ENCODE measurements at places on chromosomes 13 and 19.

GRCh38 chr19:54148158-54148557 is 10.6 kb downstream of the CNOT3 start:
- DNase-seq, result no peak

DNA sequence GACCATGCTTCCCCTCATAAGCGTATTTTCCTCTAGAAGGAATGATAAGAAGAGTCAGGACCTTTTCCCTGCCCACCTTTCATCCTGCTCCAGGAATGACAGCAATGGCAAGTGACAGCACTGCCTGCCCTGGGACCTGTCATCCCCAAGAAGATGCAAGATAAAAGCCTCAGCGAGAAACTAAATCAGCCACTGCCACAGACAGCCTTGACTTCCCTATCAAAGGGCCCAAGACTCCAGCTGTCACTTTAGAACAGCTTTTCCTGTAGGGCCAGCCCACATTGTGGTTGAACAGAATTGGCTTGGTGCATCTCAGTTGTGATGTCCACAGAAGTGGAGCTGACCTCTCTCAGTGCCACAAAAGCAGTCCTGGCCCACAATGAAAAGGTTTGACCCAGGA is 1.1 kb downstream of the RAB8A start:
- no peak for DNase-seq

GRCh38 chr13:103066781-103067345 is 646 bp upstream of the SLC10A2 start:
- no peak for DNase-seq

GRCh38 chr19:12611361-12611699 is 610 bp downstream of the ZNF791 start:
- DNase-seq, result no peak

DNA sequence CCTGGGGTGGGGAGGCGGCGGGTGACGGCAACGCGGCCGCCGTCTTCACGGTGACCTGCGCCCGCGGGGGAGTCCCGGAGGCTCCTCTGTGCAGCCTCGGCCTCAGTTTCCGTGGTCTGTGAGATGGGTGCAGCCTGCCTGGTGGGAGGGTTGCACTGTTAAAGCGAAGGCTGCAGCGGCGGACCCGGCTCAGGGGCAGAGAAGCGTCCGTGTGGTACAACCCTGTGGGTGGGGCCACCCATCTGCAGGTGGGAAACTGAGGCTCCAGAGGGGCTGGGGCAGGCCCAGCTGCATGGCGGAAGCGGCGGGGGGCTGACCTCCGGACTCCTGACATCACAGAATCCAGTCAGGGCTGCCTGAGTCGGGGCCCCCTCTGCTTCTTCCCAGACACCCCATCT is 481 bp downstream of the FGF22 start:
- no peak for DNase-seq

DNA sequence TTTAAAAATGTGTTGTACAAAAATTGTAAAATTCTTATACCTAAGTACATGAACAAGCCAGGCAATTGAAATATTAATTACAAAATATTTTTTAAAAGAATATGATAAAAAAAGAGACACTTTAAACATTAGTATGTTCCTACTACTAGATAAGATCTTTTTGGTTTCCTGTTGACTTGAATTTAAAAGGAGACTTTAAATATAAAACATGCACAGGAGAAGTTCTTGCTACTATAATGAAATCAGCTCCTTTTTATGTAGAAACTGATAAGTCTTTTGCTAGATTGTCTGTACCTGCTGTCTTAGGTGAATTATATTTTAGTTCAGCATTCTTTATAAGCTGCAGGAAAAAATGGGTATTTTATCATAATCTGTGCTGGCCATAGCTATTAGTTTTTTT is 140.2 kb downstream of the TNFSF13B start:
- DNase-seq, result no peak

- no peak for DNase-seq
These were observed 22.7 kb downstream of the ELL start for GRCh38 chr19:18499055-18499775.

GRCh38 chr13:93775027-93775426 is 548.4 kb downstream of the GPC6 start:
- no peak for DNase-seq

- DNase-seq, result no peak
These were observed 19.6 kb downstream of the TFDP1 start for GRCh38 chr13:113604186-113604585.

DNA sequence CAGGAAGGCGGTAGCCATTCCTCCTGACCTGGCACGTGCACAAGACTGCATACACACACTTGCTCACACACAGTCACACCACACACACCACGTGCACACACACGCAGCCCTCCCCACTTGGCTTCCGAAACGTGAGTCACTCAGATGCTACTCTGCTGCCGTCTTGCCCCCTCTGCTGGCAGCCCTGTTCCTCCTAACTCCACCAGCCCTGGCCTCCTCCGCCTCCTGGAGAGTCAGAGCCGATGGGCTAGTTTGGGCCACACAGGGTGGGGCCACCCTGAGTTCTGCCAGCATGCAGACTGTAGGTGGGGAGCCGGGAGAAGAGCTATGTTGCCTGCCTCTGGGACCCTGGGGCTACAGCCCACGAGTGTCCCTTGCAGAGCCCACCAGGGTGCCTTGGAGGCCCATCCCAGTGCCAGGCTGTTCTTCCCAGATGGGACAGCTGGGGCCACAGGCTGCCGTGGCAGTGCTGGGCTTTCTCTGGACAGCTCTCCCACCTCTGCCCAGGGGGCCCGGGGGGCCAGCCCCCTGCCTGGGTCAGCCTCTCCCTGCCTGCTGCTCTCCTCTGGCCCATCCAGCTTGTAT is 12.1 kb downstream of the PIN1 start:
- peak; percentile 35 for DNase-seq

GRCh38 chr13:31053896-31054295 is 107.8 kb downstream of the HSPH1 start:
- DNase-seq, result no peak

DNA sequence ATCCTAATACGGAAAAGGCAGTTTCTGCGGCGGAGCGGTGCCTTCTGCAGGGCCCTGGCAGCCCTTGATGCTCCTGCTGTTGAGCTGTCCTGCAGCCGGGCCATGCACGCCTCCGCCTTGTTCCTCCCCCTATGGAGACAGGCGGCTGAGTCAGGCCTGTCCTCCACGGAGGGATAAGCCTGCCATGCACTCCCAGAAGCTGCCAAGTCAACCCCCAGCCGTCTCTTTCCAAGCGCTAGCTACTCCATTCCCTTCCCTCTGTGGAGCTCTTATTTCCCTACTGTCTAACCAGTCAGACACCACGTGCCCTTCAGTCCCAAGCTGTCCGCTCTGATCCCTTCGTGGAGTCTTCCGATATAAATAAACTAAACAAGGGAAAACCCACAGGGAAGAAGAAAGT is 197.0 kb downstream of the COL4A1 start:
- no peak for DNase-seq

DNA sequence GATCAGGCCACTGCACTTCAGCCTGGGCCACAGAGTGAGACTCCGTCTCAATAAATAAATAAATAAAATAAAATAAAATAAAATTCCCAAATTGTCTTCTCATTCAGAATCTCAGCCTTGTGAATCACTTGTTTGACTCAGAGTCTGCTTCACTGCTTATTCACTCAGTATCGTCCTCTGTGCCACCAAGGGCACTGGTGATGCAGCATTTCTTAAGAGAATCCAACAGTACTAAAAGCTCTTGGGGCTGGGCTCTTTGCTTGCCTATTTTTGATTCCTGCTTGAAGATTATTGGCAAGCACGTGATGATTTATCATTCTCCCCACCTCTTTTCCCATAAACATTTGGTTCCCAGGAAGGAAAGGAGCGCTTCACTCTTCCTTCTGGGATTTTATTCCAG is 54.8 kb upstream of the HMGB1 start:
- DNase-seq, result no peak

GRCh38 chr19:10762656-10763055 is 44.8 kb downstream of the DNM2 start:
- no peak for DNase-seq

DNA sequence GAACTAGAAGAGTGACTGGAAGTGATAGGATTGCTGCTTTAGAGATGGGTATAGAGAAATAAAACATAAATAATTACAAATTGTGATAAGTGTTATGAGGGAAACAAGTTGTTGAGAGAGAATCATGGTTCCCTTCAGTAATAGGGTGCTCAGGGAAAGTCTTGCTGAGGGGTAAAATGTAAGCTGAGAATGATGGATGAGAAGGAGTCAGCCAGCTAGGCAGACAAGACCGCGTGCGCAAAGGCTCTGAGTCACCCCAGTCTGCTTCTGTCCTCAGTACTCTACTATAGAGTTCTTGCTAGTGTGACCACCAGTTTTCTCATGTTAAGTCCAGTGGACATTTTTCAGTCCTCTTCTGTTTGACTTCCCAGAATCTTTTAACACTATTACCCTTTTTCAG is 39.5 kb downstream of the PCCA start:
- no peak for DNase-seq

- no peak for DNase-seq
These were observed 286.3 kb downstream of the TBC1D4 start for GRCh38 chr13:75195495-75196146.

GRCh38 chr19:10008184-10008765 is 2.0 kb downstream of the COL5A3 start:
- DNase-seq, result no peak

DNA sequence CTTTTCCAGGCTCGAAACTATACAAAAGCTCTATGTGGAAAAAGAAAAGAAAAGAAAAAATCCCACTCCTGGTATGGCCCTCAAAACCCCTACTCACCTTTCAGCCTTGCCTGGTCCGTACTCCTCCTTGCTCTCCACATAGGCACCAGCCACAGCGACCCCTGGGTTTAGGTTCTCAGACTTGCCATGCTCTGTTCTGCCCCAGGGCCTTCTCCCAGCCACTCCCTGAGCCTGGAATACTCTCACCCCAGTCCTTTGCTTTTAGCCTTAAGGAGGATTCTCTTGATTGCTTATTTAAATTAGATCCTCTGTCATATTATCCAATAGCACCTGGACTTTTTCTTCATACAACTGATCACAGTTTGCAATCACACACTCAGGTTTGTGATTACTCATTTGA is 522.5 kb downstream of the DIAPH3 start:
- DNase-seq, result no peak

DNA sequence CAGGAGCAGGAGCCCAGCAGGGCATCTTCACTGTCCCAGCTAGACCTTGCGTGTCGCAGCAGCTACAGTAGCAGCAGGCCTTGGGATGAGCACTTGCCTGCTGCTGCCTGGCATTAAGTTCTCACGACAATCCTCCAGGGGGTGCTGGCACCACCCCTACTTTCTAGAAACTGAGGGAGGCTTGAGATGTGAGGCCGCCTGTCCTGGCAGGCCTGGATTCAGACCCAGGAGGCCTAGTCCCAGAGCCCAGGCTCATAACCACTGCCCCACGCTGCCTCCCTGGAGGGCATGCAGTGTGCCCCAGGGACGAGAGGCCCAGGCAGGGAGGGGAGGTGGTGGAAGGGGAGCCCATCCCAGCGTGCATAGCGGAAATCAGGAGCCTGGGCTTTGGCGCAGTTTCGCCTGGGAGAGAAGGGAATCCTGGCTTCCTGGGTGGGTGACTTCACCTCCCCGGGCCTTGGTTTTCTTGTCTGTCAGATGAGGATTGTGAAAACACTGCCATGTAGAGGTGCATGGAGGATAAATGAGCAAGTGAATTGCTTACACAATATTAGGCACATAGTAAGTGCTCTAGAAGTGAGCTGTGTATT is 26.1 kb downstream of the PPP5C start:
- DNase-seq, result no peak

DNA sequence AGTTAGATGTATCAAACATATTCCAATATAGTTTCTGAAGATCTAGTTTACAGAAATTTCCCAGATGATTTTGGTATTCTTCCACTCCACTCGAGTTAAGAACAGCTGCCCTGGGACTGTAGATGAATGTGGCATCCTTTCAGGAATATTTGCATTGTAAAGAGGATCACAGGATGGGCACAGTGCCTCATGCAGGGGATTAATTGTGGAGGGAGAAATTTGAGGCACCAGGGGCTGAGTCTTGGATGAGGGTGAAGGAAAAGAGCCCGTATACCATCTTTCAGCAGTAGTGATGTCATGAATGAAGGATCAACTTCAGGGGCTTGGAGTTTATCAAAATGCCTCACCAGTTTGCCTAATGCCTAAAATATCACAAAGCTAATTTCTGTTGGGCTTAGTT is 4.0 kb upstream of the PDS5B start:
- DNase-seq, result no peak

DNA sequence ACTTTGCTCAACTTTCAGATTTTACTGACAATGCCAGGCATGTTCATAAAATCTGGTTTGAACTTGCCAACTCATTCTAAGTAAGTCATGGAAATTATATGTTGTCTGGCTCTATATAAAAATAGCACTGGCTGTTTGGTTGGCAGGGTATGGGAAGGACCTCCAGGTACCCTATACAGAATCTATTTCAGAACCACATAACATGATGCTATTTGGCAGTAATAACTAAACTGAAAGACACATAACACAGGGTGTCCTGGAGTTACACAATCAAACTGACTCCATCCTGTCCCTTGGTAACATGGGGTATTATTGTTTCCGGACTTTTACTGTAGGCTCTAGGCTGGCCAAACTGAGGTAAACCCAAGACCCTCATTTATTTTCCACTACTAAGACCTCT is 248.8 kb downstream of the RGCC start:
- no peak for DNase-seq

All from activated CD4-positive, alpha-beta T cell treated with anti-CD3 and anti-CD28 coated beads for 24 hours (primary cell).